ENCODE measurements at places on chromosomes 1 and 21.

DNA sequence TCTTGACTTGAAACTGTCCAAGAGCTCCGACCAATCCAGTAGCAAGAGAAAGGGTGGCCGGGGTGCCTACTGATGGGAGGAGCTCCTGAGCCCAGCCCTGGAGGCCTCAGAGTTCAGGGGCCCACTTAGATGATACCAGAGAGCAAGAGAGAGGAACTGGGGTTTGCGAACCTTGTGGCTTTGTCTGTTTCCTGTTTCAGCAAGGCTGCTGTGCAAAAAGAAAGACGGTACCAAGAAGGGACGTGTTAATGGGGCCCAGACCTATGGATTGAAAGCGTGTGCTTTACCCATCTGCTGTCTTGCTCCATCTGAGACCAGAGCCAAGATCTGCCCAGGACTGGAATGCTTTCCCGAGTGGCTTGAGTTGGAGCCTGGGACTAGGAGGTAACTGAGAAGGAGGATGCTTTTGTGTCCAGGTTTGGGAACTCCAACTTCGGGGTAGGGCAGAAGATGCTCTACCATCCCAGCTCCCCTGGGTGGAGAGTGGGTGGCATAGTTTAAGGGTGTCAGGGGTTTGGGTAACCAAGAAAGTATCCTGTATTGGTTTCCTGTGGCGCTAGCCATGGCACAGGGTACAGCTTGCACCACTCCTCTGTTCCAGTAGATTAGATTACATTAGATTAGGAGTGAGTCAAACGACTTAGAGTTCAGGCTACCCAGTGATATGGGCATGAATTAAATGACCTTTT, at the start of gene TRAF3IP3:
Gene TRAF3IP3 (plus strand): TSS at position 128 of the 689 bp plus-strand sequence. CDS start 3,987 bp downstream, outside the sequence.
- DNase-seq = peak; percentile 38

- no peak for DNase-seq
Observed at GRCh38 chr1:151048645-151049032, 1.1 kb downstream of the C1orf56 start.

DNA sequence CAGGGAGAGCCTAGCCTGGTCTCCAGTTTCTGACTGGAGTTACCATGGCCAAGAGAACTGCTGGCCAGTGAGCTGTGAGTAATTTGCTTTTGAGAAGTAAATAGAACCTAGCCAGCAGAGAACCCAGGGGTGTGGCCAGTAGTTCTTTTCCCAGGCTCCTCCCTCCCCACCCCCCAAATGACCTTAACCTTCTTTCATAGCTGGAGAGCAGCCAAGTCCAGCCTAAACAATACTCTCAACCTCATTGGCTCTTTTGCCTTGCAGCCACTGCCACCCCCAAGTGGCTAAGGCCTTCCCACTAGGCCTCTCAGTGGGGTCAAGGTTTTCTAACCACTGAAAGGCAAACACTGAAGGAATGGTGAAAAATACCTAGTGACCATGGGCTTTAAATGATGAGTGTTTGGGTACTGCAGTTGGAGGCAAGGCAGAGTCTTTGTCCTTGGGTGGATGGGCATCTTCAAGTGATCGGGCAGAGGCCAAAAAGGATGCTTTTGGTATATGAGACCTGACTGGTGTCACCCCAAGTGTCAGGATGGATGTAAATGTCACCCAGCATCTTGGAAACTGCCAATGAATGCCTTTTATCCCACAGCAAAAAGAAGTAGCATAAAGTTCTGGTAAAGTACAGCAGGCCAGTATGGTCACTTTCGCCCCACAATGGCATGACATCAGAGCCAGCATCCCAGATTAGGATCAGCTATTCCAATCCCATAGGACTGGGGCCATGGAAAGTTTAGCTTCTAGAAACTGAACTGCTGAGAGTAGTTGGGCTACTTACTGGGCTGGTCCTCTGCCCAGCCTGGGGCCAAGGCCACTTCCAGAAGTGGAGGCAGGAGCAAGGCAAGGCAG, 3.5 kb upstream of the PIGV start:
- no peak for DNase-seq

GRCh38 chr1:78146205-78146771, 100.5 kb downstream of the GIPC2 start:
- DNase-seq = no peak

GRCh38 chr1:180816132-180816531, 96.6 kb upstream of the KIAA1614 start:
- no peak for DNase-seq

DNA sequence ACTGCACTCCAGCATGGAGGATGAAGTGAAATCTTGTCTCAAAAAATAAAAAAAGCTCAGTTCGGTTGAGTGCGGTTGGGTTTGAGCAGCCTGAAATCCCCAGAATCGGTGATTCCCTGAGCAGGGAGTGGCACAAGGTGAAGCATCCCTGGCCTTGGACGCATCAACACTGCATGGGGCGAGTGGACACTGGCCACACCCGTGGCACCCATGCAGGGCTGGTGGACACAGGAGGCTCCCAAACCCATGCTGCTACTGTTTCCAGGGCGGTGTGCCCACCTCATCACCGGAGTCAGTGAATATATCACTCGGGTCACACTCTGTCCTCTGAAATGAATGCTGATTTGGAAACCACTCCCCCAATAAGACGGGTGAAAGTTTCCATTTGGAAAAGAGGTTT, 53.4 kb upstream of the ACTRT2 start:
- DNase-seq = no peak

Measured in stimulated activated CD4-positive, alpha-beta T cell treated with anti-CD3 and anti-CD28 coated beads, TNF-alpha, amount 100 ng/mL, for 1 hour (primary cell).